ENCODE measurements at places on chromosomes 12 and 14.

DNA sequence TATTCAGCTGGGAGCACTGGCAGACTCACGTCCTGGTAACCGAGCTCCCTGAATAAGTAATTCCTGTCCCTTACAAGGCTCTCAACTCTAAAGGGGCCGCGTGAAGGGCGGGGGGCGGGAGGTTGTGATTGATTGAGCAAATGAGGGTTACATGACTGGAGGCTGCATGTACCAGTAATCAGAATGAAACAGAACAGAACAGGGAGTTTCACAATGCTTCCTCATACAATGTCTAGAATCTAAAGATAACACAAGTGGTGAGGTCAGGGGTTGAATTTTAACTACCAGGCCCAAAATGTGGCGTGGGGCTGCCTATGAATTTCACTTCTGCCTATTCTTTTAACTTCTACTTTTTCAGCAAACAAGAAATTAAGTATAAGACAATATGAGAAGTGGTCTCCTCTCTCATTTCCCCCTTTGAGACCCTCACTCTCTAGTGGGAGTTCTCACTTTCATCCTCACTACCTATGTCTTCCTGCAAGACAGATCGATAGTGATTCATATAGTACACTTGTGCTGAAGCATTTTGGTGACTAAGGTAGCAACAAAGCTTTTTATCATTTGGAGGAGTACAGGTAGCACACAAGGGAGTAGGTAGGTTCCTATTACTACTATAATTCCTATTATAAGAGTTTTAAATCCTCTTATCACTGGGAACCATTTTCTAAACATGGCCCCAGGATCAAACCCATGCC is 239.8 kb downstream of the KTN1 start:
- DNase-seq, result no peak

- no peak for DNase-seq
Observed at GRCh38 chr12:109725321-109726105, 11.9 kb downstream of the FAM222A start.

GRCh38 chr12:22672951-22673350 is 48.0 kb downstream of the ETNK1 start:
- DNase-seq, result no peak

DNA sequence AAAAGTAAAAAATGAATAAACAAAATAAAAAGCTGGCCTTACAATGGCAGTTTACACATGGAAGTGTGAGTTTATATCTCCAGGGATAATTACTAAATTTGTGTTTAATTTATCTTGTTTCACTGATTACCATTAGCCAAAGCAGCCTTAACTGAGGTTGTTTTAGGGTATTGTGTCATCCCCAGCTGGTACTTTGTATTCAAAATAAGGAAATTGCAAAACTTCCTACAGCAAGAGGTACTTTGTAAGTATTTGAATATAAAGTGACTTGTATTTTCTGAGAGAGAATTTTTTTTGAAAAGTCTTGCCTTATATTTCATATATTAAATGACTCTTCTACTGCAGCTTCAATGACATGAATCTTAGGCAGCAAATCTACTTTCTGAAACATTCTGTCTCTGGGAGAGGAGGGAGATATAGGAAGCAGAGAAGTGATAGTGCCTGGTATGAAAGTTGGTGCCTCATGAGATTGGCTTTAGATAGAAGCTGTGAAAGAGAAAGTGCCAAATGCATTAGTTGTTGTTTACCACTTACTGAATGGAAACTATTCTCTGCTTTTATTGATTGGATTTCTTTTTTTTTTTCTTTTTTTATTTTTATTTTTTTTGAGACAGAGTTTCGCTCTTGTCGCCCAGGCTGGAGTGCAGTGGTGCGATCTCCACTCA is 6.7 kb downstream of the FNTB start:
- DNase-seq, result no peak

DNA sequence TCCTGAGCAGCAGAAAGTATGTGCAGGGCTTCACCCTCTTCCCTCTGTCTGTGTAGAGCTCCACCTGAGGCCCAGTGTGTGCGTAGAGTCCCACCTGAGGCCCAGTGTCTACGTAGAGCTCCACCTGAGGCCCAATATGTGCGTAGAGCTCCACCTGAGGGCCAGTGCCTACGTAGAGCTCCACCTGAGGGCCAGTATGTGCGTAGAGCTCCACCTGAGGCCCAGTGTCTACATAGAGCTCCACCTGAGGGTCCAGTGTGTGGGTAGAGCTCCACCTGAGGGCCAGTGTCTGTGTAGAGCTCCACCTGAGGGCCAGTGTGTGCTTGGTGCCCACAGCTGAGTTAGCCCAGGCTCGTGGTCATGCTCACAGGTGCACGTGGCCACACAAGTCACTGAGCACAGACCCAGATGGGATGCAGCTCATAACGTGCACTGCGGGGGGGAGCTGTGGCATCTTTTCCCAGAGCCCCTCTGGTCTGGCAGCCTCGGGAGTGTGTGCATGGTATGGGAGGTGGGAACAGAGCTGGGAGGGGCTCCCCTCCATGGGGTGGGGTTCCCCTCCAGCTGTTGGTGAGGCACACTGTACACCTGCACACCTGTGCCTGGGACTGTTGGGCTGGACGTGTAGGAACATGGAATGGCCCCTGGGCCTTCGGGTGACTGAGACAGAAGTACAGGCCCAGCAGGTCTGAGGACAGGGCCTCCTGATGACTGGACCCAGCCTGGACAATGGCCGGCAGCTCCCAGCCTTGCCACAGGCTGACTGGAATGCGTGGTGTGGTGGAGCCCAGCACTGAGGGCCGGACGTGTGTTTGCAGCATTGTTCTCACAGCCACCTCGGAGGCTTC is 20.1 kb downstream of the PACS2 start:
- DNase-seq, result no peak

GRCh38 chr12:58502226-58502625 is 418.1 kb downstream of the LRIG3 start:
- no peak for DNase-seq

DNA sequence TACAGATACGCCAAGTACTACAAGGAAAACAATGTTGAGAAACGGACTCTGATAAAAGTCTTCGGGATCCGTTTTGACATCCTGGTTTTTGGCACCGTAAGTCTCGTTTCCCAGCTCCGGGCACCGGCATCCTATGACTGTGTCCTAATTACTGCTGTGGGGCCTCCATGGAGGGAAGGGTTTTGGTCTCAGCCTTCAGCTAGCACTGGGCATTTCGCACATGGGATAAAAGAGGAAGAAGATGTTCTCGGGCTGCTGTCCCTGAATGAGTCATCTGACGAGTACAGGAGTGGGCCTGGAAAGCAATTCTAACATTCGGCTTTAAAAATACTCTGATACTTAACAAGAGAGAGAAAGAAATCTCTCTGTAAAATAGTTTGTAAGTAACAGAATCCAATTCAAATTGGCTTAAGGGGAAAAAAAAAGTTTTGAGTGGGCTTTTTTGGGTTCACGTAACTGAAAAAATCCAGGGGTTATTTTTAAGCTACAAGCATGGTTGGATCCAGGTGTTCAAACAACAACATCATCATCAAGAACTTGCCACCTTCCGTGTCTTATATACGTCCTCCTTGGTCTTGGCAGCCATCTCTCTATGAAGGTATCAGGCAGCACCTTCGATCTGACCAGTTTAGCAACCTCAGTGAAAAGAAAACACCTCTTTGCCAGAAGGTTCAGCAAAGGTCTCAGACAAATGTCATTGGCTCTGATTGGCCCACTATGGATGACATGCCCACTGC is 34.4 kb upstream of the P2RX4 start:
- no peak for DNase-seq

- DNase-seq, result no peak
Observed at GRCh38 chr14:65263177-65263788, 149.2 kb upstream of the FUT8 start.

DNA sequence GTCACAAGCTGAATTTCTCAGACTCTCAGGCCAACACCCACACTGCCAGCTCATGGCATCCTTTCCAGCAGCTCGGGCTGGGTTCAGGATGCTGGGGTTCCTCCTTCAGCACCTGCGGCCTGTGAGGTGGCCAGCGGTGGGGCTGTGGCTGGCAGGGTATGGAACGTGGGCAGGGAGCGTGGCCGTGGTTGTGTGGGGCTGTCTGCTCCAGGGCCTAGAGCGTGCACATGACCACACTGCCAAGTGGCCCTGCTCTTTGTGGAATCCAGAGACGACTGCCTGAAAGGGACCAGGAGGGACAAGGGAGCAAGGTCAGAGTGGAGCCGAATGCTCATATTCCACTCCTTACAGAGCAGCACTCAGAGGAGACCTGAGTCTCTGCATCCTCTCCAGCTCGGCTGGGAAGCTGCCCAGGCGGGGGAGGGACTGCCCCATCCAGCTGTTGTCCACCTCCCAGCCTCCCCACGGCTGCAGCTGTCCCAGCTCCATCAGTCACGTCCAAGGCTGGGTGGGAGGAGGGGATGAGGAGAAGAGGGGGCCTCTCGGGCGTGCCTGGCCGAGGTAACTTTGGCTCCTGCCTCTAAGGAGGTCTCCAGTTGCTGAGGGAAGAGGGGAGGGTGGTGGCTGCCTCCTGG is 71.3 kb downstream of the TSPAN9 start:
- no peak for DNase-seq

DNA sequence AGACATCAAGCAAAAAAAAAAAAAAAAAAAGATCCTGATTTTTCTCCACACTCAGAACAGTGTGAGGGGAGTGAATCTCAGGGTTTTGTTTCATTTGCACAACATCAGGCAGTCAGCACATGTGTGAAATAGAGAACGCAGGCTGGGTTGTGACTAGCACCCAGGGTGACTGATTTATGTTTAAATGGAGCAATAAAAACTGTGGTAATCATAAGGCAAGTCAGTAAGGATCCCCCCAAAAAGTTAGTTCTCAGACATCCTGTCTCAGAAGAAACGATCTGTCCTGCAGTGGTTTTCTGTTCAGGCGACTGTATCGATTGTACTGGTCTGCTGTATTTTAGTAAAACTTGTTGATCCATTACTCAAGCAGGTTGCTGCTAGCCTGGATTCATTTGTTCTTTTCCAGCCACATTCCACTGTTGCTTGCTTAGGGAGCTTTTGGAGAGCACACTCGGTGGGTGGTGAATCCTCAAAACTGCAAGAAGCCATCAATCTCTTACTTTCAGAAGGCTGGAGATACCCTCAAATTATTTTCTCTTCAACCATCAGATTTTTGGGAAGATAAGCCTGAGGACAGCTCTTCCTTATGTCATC is 107.1 kb downstream of the DACT1 start:
- no peak for DNase-seq

GRCh38 chr14:78022059-78022458 is 148.1 kb upstream of the NRXN3 start:
- DNase-seq, result peak; percentile 67

GRCh38 chr12:89328151-89329030 is 23.9 kb downstream of the DUSP6 start:
- no peak for DNase-seq

DNA sequence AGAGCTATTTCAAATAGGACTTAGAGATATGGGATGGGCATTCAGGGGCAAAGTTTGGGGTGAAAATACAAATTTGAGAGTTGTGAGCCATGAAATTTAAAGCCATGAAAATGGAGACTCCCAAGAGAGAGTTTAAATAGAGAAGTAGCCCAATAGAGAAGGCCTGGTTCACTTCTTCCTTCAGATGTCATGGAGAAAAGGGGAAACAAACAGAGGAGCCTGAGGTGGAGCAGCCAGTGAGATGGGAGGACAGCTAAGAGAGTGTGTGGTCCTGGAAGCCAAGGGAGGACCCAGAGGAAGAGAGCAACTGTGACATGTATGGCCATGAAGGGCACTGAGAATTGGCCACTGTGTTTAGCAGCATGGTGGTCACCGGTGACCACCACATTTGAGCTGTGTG is 12.3 kb upstream of the DYNLL1 start:
- no peak for DNase-seq

DNA sequence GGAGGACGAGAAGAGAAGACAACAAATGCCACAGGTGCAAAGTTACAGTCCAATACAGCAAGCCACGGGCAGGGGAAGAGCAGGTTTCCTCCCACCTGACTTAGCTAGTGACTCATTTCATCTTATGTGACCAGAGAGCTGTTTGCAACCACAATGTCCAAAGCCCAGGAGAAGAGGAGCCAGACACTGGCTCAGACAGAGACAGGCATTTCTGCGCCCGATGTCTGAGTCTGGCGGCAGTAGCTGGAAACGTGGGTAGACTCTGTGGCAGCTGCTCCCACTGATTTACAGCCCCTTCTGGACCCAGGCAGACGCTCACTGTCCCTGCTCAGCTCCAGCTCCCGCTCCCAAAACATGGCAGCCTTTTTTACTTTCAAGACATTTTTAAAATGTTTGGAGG is 60.0 kb downstream of the CHGA start:
- DNase-seq, result no peak

DNA sequence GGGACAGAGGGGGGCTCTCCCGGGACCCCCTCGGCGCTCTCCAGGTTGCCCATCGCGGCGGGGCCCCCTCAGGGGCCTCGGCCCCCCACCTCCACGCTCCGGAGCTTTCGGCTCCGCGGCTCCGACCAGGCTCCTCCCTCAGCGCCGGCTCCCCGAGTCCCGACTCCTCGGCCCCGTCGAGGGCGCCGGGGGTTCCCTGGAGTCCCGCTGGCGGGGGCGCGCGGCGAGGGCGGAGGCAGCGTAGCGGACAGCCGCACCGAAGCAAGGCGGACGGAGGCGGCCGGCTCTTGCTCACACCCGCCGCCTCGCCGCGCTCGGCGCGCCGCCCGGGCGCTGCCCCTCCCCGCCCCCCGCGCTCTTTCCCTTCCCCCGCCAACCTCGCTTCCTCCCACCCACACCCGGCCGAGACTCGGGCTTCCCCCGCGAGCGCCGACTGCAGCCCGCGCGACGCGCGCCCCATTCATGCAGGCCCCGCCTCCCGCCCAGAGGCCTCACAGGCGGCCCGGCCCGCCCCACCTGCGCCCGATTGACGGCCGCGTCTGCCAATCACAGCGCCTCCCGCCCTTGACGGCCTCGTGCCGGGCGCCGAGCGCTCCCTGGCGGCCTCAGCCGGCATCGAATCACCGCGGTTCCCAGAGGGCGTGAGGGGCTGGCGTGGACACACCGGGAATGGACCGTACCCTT is at the start of gene FMNL3:
FMNL3 (minus strand) TSS at position 278 of the 684 bp plus-strand sequence; CDS start at position 53, 225 bp downstream.
- peak; percentile 91 for DNase-seq

DNA sequence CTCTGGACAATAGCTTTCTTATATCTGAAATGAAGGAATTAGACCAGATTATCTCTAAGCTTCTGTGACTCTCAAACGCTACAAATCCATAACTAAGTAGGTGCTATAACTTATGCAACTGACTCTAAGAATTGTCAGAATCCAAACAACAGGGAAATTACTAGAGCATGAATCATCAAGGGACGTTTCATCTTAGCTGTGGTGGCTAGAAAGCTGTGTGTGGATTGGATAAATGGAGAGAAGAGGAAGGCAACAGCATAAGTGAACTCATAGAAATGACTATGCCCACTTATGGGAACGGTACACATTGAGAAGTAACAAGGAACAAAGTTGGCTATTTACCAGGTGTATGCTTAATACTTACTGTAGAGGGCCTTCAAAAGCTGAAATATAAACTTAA is 96.0 kb upstream of the NEDD1 start:
- no peak for DNase-seq

GRCh38 chr14:97602438-97603117 is 805.4 kb downstream of the VRK1 start:
- peak; percentile 73 for DNase-seq

DNA sequence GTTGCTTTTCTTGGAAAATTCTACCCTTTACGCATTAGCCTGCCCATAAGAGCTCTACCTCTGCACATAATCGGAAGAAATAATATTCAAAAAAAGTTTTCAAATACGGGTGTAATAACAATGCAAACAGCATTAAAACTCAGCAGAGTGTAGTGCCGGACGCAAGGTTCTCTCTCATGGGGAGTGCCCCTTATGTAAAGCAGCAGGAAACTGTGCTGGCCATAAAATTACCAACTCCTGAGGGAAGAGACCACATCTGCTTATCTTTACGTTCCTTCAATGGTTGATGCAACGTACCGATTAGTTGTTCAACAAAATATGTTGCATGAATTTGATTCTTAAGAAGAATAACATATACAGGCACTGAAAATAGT is 118.7 kb upstream of the TMCC3 start:
- DNase-seq, result no peak

GRCh38 chr12:10607885-10608458 is 5.4 kb downstream of the MAGOHB start:
- peak; percentile 37 for DNase-seq

All from Jurkat, Clone E6-1 (cell line).